ENCODE measurements at places on chromosomes 6 and 20.

DNA sequence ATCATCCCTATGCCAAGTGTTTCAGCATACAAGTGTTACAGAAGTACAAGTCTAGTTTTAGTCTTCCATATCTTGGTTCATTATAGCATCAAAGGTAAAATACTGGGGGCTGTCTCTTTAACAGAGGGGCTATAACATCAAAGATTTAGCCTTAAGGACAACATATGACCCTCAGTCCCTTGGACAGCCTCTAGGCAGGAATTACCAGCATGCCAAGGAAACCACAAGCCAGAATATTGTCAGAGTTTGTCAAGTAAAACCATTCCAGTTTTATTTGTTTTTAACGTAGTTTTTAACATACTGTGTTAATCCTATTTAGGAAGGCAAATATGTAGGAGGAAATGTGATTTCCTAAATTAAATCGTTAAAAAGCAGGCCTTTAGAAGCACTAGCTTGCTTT, 18.6 kb downstream of the ZKSCAN8 start:
- DNase-seq = no peak

- DNase-seq = peak; percentile 43
These were observed 10.9 kb downstream of the ABT1 start for GRCh38 chr6:26607434-26608230.

GRCh38 chr6:70985156-70985555, 28.3 kb upstream of the B3GAT2 start:
- DNase-seq = no peak

- no peak for DNase-seq
These were observed 59.0 kb downstream of the AFG1L start for GRCh38 chr6:108353853-108354252.

DNA sequence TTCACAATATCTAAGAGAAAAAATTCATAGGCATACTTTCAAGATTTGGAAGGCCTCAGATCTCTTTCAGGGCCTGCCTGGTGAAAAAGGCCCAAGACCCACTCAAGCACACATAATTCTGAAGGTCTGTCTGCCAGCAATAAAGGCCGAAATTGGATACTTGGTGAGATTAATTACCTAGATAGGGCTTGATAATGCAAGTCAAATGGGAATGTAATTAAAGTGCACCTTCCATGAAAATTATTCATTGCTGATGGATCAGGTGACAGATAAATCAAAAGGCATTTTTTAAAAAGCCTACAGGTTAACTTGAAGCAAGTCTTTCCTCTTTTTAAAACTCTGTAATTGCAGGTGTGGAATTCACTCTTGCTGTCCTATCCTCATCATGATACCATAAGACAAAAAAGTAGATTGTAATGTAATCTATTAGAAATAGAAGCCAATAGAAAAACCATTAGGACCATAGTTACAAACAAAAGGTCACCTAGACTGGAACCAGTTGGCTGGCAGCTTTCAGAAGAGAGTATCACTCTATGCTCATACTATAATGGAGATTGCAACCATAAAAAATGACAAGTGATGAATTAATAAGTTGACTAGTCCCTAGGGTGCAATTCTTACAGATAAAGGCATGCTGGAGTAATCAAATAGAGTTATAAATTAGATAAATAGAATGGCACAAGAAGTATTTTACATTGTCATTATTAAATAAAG, 77.3 kb downstream of the EPHA7 start:
- no peak for DNase-seq

DNA sequence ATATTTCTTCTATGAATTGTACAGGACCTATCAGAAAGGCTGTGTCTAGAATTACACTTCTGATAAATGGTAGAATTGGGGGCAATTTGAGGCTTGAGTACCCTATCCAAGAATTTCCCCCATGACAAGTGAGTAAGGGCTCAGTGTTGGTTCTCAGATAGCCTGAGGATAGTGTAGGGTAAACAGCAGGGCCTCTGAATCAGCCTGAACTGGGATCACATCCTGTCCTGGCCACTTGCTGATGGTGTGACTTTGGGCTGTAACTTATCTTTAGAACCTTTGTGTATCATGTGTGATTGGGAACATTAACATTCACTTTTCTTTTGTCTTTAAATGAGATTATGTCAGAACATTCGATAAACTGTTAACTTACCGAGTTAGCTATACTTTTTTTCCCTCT, 151.0 kb downstream of the CLIC5 start:
- DNase-seq = no peak

- DNase-seq = peak; percentile 73
These were observed 780.3 kb downstream of the PHF3 start for GRCh38 chr6:64415926-64416325.

GRCh38 chr20:48354903-48355302, 472.9 kb downstream of the PREX1 start:
- no peak for DNase-seq

GRCh38 chr6:53461041-53461656, 83.8 kb downstream of the GCLC start:
- DNase-seq = peak; percentile 44

DNA sequence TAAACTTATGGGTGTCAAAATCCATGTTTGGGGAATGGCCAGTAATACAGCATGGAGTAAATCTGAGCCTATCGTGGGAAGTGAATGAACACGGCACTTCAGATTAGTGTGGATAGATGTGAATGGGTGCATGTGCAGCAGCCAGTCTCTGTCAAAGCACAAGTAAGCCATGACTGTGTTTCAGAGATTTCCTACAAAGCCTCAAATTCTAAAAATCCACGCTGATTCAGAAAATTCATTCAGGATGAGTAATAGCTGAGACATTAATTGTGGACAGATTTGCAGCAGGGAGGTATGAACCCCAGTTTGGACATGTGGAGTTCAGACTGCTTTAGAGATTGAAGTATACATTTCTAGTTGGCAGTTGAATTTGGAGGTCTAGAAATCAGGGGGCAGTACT, 115.1 kb downstream of the QKI start:
- DNase-seq = peak; percentile 66

- no peak for DNase-seq
These were observed 27.5 kb upstream of the NHSL1 start for GRCh38 chr6:138526822-138527235.

GRCh38 chr6:35147026-35147425, 5.9 kb upstream of the TCP11 start:
- DNase-seq = no peak

- DNase-seq = peak; percentile 83
These were observed 1.8 kb downstream of the ADAM33 start for GRCh38 chr20:3679749-3680700.

DNA sequence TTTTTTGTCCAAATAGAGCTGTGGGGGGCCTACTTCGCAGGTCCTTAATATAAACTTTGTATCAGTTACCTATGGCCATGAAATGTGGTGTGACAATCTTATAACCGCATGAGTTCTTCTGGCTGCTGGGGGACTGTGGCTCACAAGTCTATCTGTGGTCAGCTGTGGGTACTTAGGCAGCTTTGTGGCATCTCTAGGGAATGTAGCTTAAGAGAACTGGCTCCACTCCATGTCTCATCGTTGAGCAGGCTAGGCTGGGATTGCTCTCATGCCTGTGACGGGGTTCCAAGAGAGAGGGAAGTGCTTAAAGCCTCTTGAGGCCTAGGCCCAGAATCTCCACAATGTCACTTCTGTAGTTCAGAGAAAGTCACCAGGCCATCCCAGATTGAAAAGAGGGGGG, 140.5 kb downstream of the BTBD3 start:
- DNase-seq = no peak

- no peak for DNase-seq
These were observed 105.6 kb downstream of the TCP11 start for GRCh38 chr6:35035481-35036030.

DNA sequence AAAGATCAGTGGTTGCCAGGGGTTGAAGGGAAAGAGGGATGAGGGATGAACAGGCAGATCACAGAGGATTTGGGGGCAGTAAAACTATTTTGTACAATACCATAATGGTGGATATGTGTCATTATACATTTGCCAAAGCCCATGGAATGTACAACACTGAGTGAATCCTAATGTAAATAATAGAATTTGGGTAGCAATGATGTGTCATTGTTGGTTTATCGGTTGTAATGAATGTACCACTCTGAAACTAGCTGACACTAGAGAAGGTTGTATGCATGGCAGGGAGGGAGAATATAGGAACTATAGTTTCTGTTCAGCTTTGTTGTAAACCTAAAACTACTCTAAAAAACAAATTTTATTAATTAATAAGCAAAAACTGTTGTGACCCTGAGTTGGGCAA, 17.8 kb upstream of the ASF1A start:
- no peak for DNase-seq

DNA sequence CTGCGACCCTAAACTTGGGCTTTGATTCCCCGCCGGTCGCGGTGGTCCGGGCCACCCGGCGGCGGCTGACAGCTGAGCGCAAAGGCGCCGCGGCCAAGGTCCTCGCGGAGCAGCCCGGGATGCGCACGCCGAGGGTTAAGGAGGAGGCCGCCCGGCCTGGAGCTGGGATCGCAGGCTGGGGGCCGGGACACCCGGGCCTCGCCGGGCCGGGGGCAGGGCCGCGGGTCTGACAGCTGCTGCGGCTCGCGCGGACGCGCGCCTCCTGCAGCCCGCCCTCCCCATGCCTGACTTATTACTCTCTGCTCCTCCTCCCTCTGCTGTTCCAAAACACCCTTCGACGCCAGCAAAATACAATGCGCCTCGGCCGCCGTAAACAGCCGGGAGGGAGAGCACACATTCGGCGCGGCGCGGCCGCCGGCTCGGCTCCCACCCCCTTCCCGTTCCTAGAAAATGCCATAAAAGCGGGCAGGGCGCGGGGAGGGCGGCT, 746 bp downstream of the BACH2 start:
- DNase-seq = peak; percentile 56

DNA sequence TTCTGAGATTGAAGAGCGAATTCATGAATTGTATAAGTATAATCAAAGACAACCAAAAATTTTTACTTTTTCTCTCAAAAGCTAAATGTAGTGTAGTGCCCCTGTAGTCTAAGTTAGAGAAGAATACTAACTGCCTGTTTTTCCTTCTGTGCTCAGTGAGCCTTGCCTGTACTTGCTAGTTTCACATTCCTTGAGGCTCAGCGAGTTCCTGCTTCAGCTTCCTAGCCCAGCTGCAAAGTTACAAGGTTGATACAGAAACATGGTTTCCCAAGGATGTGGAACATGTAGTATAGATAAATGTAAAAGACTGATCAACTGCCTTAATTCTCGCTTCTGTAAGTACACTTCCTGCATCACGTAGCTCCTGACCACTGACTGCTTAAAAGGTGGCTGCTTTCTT, 33.1 kb upstream of the SEC63 start:
- DNase-seq = no peak

GRCh38 chr6:90895299-90896074, 308.6 kb upstream of the MAP3K7 start:
- DNase-seq = no peak

DNA sequence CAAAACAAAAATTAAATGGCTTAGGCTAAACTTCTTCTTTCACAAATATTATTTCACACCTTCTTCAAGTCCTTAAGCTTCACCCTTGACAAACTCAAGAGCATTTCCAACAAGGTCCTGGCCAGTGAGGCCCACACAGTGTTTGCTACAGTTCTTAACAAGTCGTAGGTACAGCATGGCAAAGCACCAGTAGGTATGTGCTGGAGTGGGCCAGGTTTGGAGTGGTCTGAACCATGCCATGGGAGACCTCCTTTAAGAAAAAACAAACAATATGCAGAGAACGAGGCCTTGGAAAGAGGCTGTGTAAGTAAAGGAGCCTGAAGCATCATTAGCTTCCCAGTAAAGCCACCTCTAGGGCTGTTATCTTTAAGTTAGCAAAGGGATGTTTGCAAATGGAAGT, 154.3 kb upstream of the SNX9 start:
- no peak for DNase-seq

- DNase-seq = peak; percentile 86
These were observed 118.3 kb upstream of the SIRPA start for GRCh38 chr20:1776681-1777475.

GRCh38 chr6:11965499-11965898, 46.6 kb upstream of the HIVEP1 start:
- DNase-seq = no peak

DNA sequence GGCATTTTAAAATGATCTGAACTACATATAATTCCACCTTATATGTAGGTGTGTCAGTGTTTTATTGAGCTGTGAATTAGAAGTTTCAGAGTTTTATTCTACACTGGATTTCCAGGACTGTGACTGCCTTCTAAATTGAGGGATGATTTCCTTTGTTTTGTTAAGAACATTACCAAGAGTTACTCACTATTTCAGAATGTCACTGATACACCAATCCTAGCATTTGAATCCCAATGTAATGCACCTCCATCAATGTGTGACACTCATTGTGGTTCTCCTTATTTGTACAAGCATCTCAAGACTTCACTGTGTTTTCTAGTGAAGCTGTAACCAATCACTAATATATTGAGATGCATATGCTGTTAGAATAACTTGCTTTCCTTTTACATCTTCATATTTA, 86.8 kb downstream of the PLCB1 start:
- peak; percentile 21 for DNase-seq

- no peak for DNase-seq
These were observed 109.1 kb downstream of the C6orf58 start for GRCh38 chr6:127686084-127686483.
